Activated T-helper 2 cell treated with anti-CD3 and anti-CD28 coated beads, Interferon-gamma antibody, Interleukin-2, Interleukin-4, amounts not matched to agents 10 μg/mL and 5 μg/mL and 100 μg/mL, durations not matched to agents 14 hours and 24 hours and 36 hours (primary cell): ENCODE measurements at places on chromosomes 16 and 17. TPM values are rescaled to one million over a fixed set of nuclear protein-coding genes. Genes with fewer than 3 reads are reported as not detected.

GRCh38 chr17:44039829-44040635 is 25.3 kb upstream of the TMEM101 start:
- no peak for DNase-seq

DNA sequence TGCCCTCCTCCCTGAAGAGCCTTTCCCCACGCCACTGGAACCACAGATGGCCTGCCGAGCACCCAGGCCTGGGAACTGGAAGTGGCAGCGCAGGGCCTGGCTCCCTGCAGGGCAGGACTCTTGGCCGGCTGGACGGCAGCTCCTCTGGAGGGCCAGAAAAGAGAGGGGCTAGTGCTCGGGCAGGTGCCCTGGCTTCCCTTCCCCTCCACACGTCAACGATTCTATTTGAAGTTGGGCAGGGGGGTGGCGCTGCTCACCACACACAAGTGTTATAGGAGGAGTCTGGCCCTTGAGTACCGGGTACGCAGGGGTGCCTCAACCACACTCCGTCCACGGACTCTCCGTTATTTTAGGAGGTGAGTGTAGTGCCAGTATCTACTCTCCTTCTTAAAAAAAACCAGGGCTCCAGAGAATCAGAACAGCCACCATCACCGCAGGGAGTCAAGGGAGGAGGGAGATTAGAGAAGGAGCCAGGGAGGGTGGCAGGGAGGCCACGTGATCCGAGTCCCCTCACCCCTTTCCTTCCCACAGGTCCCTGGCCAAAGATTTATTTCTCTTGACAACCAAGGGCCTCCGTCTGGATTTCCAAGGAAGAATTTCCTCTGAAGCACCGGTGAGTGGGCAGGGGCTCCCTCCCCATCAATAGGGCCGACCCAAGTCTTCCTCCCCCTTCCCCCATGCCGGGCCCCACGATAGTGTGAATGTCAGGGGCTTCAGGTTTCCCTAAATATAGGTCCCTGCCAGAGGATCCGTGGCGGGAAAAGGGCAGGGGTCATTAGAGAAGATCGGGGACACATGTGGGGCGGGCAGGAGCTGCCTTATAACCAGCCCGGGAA is 1.4 kb upstream of the ALDOA start:
- peak; percentile 66 for DNase-seq

DNA sequence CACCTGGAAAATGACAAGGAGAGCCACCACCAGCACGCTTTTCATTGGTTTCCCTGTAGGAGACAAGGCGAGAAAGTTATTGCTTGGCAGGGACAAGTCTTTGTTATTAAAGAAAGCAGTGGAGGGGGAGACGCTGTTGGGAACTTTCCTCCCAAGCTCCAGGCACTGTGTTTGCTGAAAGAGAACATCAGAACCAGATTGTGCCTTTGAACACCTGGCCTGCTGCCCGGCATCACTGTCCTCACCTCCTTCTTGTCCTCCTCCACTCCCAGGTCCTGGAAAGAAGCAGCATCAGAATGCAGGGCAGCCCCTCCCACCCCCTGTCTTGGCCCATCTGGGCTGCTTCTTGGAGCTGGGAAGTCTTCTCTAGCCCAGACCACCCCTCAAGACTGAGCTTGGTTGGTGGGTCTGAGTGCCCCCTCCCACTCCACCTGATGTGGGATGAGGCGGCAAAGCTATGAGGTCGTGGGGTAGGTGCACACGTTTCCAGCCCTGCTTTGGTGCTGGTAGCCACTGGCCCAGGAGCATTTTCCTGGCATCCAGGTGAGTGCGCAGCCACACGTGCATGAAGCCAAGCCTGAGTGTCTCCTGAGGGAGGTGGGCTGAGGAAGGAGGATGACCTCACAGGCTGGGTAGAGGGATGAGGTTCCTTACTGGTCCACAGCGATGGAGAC is 6.2 kb downstream of the CCR7 start:
- DNase-seq, result peak; percentile 6

DNA sequence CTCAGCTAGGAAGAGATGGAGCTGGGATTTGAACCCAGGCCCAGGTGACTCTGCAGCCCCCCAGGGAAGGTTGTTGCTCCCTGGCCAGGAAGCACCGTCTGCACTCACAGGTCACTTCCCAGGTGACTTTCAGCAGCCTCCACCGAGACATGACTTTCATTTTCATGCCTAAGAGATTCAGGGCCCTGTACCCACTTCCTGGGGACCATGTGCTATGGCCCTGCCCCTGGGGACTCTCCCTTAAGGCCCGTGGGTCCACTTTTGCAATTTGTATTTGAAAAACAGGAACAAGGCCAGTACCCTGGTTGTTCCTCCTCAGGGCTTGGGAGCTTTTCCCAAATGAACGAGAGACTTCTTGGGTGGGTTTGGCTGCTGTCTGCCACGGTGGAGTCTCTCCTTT is 191.0 kb downstream of the IRF8 start:
- DNase-seq, result no peak

The HS3ST2 gene
- total RNA-seq, result not detected in 2 replicates

- no peak for DNase-seq
Measured at GRCh38 chr16:68503334-68503733, 35.8 kb upstream of the ZFP90 start.

The BRICD5 gene
- 24.6 and 25.2 TPM in 2 replicates for total RNA-seq

DNA sequence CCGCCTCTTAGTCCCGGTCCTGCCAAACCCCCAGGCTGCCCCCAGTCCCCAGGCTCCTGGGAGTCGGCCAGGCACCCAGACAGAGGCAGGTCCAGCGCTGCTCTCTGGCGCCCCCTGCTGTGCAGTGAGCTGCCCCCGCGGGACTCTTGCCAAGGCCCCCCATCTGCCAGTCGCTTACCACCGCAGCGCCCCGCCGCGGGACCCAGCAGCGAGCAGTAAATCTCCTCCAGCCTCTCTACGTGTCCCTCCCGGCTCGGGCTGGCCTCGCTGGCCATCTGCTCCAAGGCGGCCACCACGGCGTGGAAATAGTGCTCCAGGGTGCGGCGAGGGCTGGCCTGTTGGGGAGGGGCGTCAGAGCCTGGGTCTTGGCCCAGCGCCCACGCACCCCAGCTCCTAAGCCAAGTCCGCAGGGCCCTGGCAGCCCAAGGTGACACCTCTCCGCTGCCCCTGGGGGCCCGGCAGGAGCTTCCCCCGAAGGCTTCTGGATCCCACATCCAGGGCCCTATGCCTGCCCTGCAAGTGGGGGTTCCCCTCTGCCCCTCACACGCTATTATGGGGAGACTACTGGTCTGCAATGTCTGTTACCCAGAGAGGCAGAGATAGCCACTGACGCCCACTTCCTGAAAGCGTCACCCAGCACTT is 33.7 kb upstream of the MFSD6L start:
- DNase-seq, result no peak

The SNAI3 gene
- total RNA-seq, result 2.0 and 2.3 TPM in 2 replicates

- DNase-seq, result no peak
Measured at GRCh38 chr17:49717371-49717861, 9.7 kb upstream of the SLC35B1 start.

DNA sequence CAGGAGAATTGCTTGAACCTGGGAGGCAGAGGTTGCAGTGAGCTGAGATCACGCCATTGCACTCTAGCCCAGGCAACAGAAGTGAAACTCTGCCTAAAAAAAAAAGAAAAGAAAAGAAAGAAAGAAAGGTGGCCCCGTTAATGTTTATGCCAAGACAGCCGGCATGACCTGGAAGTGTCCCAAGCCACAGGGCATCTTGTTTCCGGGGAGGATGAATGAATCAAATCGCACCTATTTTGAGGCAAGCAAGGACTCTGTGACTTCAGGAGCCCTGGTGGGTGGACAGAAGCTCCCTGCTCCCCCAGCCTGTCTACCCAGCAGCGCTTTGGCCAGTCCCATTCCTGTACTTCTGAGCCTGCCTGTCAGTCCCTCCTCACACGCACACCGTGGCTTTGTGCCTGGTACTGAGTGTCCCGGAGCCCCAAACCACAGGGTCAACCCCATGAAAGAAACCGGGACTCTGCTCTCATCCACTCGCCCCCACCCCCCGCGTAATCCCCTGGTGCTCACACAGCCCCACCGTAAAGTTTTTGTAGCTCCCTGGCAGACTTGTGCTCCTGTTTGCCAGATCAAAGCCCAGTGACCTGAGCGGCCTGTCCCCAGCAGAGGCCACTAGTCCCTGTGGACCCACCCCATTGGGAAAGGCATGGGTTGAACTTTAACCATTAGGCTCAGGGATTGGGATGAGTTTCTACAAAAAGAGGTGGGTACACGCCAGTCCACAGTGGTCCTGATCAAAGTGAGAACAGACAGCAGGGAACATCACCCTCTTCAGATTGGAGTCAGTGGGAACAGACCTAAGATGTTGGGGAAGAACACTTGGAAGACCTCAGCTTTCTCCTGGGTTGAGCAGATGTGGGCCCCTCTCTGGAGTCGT is 19.3 kb downstream of the CD2BP2 start:
- DNase-seq, result no peak

DNA sequence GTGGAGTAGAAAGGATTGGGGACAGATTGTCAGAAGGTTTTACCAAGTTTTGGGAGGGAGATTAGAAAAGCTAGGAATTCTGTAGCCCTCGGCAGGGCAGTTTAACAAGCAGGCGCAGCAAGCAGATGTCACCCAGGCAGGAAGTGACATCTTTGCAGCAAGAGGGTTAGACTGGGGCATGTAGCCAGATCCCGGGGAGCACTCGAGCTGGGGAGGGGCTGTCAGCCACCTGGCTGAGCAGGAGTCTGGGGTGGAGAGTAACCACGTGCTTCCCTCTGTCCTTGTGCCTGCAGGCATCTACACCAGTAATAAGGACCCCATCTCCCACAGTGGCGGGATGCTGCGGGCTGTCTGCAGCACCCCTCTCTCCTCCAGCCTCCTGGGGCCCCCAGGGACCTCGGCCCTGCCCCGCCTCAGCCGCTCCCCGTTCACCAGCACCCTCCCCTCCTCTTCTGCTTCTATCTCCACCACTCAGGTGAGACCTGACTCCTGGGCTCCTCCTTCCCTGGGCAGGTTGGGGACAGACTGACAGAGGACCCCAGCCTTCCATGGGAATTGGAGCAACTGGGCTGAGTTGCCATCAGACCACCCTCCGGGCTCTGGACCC is 12.2 kb downstream of the MLLT6 start:
- DNase-seq, result no peak

GRCh38 chr17:74520016-74520434 is 11.2 kb downstream of the CD300LB start:
- no peak for DNase-seq

GRCh38 chr17:42647778-42648177 is 11.3 kb upstream of the TUBG2 start:
- no peak for DNase-seq

GRCh38 chr17:2532146-2532720 is 20.5 kb upstream of the METTL16 start:
- no peak for DNase-seq

DNA sequence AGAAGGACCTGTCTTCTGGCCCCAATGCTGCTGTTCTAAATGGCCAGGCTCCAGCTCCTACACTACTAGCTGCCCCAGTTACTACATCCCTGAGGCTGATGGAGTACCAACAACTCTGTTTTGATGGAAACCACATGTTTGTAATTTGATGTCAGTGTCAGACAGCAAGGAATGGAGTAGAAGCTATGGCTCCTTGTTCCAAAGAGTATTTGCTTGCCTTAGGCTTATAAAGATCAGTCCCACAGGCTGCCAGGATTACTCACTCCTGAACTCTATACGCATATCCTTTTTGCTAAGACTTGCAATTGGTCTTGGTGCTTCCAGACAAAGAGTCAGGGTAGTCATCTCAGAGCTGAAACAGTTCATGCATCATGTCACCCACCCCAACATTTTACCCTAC is 139.6 kb downstream of the HS3ST3A1 start:
- DNase-seq, result no peak

DNA sequence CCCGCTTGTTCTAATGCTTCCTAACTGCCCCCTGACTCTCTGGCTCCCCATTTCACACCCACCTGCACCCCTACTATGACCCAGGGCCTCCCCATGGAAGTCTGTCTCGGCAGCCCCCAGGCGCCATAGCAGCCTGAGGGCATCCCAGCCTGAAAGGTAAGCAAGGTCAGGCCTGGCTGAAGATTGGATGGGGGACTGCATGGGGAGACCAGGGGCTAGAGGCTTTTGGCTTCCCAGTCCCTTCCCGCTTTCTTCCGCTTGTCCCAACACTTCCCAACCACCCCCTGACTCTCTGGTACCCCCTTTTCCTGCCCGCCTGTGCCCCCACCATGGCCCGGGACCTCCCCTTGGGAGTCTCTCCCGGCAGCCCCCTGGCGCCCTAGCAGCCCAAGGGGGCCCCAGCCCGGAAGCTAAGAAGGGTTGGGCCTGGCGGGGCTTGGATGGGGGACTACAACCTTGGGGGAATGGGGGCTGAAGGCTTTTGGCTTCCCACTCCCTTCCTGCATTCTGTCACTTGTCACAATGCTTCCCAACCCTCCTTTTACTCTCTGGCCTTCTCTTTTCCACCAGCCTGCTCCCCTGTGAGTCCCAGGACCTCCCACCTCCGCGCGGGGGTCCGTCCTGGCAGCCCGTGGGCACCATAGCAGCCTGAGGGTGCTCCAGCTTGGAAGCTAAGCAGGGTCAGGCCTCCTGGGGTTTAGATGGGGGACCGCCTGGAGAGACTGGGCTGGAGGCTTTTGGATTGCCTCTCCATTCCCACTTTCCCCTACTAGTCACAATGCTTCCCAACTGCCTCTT is 2288.4 kb downstream of the TP53TG3F start:
- DNase-seq, result no peak

DNA sequence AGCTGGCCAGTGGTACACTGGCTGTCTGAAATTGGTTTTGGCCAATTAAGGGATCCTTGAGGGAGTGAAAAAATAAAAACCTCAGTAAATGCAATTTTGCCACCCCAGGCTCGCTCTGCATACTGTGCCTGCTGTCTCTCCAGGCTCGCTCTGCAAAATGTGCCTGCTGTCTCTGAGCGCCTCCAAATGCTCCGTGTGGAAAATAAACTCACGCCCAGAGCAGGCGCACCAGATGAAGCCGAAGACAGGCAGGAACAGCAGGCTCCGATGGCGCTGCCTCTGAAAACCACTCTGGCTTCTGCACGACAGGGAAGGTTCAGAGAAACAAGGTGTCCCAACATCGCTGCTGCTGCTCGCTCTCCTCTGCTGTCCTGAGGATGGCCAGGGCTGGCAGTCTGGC is 29.1 kb downstream of the SNN start:
- no peak for DNase-seq

- no peak for DNase-seq
Measured at GRCh38 chr17:34364751-34365150, 1.7 kb upstream of the CCL1 start.

- no peak for DNase-seq
Measured at GRCh38 chr16:87698241-87698640, 67.5 kb downstream of the KLHDC4 start.

DNA sequence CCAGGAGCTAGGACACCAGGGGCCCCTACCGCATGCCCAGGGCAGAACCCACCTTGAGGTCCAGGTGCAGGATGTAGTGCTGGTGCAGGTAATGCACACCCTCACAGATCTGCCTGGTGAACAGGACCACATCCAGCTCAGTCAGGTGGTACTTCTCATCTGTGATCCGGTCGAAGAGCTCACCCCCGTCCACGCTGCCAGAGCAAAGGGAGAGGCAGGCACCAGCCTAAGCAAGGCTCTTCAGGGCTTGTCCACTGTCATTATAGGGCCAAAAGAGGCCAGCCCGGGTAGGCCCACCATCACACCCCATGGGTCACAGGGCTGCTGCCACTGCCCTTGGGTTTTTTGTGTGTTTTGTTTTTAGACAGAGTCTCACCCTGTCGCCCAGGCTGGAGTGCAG is 21.0 kb downstream of the MYLK3 start:
- DNase-seq, result no peak
